ENCODE measurements at places on chromosomes 7 and 10.

DNA sequence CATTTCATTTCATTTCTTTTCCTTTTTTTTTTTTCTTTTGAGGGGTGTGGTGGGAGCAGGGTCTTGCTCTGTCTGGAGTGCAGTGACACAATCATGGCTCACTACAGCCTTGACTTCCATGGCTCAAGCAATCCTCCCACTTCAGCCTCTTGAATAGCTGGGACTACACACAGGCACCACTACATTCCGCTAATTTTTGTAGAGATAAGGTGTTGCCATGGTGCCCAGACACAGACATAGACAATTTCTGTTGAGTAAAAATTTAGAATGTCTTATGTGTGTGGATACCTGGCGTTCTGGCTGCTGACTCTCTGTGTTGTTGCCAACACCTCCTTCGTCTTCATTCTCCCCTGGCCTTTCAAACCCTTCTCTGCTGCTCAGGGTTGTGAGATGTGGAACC, 54.0 kb upstream of the PRSS58 start:
- no peak for DNase-seq

DNA sequence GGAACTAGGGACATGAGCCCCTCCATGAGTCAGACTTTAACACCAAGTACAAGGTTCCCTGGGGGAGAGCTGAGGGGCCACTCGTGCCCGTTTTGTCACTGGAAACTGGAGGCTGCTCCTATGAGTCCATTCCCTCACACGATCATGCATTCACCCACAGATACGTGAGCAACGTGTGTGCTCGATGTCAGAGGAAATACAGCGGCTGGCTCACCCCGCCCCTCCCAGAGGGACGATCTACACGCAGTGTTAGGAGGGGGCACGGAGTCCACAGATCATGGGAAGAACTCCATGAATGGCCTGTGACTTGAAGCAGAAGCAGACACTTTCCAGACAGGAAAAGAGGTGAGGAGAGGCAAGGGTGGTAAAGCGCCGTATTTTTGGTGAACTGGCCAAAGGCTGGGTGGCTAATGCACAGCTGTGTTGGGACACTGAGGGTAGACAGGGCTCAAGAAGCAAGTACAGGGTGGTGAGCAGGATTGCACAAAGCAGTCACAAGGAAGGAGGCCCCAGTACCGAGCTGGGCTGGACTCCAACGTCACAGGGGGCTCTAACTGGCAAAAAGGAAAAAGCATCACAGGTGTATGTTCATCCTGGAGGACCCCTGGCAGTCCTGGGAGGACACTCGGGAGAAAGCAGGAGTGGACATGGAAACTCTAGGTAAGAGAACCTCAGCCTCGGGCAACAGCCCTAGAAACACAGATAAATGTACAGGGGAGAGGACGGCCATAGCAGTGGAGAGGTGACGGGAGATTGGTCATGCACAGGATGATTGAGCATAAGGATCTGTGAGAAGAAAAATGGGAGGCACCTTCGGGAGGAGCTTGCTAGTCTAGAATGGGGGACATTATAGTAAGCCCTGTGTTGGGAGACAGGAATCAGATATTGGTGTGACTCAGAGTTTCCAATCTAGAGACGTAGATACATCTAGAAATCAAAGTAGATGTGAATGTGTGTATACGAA, 41.2 kb downstream of the TNS3 start:
- DNase-seq, result no peak

DNA sequence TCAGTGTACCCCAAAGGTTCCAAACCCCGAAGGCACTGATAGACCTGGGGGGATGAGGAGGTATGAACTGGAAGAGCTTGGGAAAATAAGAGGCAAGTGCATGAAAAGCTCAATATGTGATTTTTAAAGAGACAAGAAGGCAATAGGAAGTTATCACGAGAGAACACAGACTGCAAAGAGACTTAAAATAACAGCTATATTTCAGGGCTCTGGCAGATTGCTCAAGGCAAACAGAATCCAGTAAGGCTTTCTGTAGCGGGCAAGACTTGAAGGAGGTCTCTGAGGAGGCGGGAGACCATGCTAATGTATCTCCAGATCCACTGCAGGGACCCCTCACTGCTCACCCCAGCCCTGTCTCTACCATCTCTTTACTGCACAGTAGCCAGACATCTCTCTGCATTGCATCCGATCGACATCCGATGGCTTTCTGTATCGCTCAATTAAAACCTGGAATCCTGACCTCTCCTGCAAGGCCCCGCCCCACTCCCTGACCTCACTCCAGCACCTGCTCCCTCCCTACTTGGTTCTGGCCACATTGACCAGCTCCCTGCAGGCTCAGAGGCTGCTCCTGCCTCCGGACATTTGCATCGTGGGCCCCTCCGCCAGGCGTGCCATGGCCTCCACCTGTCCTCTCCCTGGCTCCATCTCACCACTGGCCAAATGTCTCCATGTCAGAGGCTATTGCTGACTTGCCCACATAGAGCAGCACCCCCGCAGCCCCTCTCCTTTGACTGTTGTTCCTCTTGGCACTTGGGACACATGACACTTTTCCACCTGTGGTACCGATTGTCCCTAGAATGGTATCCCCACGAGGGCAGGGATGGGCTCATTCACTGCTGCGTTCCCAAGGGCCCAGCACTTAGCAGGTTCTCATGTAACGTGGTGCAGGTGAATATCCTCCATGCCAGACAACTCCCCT, 118.0 kb downstream of the PRKAG2 start:
- DNase-seq, result no peak

GRCh38 chr7:13945670-13946069, 43.8 kb downstream of the ETV1 start:
- DNase-seq, result no peak

- DNase-seq, result no peak
Observed at GRCh38 chr7:79376299-79377025, 77.0 kb downstream of the MAGI2 start.

GRCh38 chr7:46357851-46358250, 436.8 kb upstream of the IGFBP3 start:
- DNase-seq, result no peak

DNA sequence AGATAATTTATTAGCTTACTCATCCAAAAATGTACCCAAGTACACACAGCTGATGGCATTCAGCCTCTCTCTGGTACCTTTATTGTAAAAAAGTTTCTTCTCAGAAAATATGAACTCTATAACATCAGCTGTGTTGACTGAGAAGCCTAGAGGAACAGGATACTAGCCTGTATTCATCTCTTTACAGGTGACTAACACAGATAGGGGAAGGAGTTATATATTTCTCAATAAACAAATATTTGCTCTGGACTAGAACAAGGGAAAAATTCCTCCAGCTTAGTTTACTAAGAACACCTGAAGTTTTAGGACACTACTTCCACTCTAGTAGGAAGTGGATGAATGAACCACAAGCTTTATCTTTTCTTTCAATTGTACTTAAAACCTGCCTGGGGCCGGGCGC, 67.8 kb downstream of the ZNF248 start:
- no peak for DNase-seq

GRCh38 chr7:111708072-111708471, 145.8 kb upstream of the IMMP2L start:
- peak; percentile 2 for DNase-seq

DNA sequence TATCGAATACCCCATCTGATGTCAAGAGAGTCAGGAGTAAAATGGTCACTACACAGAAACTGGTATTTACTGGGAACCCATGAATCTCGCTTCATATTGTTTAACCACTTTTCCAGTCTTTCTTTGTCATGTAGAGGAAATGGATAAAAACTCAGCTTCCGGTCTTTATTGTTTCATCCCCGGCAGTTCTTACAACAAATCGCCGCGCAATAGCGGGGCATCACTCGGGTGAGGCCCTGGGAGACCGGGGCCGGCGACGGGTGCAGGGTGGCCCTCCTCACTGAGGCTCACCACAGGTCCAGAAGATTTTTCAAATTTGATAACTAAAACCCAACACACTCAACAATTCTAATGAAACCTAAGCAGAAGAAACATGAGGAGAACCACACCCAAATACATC, 35.6 kb upstream of the PTPRN2 start:
- no peak for DNase-seq

DNA sequence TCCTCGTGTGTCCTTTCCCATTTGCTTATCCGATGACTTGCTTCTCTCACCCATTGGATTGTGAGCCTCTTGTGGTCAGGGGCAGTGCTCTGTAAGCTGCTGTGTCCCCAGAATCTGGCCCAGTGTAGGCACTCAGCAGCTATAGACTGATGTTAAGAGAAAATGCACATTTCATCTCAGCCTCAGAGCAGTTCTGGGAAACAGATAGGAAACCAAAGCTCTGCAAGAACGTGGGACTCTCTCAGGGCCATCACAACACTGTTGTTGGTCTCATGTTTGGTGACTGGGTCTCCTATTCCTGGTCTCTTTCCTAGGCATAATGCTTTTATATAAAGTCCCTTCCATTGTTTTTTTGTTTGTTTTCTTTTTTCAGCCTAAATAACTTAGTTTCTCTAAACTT, 141.2 kb downstream of the ST7 start:
- DNase-seq, result no peak

DNA sequence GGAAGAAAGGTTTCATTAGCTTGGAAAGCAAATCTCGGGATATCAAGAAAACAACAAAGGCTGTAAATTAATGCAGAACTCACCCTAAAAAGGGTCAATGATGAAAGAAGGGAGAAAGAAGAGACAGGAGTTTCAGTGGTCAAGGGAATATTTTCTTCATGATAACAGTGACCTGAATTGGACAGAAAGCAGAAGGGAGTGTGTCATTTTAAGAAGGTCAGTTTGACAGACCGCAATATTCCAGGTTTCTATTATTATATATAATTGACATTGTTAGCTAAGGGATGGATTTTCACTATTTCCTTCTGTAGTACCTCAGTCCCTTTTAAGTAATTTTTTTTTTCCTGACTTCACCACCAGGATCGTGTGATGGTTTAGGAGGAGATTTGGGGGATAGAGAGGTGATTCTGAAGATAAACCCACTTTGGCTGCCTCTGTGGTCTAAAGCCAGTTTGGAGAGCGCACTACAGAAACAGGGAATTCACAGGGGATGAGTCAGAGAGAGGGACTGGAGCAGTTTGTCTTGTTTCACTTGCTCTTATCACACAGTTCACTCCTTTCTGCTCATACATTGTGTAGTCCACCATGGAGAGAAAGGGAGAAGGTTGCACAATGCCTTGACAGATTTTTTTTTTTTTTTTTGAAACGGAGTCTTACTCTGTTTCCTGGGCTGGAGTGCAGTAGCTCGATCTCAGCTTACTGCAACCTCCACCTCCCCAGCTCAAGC, 417.9 kb downstream of the AUTS2 start:
- DNase-seq, result no peak
